ENCODE measurements at places on chromosomes 1 and 21.

DNA sequence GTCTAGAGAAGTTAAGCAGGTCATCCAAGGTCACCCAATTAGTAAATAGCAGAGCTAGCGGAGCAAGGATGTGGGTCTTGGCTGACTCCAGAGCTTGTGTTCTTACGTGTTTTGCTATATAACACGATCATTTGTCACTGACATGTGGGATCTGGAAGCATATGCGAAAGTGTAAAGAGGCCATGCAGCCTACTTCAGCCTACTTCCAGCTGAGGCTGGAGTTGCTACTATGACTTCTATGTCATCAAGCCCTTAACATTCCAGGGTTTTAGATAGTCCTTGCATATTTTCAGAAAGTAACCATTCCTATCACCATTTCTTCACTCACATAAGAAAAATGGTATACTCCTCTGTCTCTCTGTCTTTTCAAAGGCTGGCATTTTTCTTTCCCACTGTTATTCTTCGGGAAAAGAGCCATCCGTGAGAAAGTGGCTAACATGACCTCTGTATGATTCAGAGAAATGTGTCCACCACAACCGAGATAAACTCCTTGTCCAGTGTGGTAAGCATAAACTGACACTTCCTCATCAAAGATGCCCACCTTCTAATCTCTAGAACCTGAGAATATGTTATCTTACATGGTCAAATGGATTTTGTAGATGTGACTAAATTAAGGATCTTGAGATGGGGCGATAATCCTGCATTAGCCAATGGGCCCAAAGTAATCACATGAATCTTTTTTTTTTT lies 24.0 kb upstream of the ABL2 start:
- DNase-seq = no peak

DNA sequence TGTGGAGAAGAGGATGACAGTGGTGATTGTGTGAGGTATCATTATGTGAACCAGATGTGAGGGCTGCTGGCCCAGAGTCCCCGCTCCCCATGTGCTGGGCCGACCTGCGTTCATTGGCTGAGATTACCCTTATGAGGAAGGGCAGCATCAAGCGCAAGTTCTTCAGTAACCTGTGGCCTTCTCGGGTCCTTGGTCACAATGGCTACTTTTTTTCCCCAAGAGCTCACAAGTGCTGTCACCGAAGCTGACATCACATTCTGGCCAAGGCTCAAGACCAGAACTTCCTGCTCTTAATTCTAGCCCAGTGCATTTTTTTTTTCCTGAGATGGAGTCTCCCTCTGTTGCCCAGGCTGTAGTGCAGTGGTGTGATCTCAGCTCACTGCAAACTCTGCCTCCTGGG lies 262.9 kb downstream of the RHOU start:
- no peak for DNase-seq

DNA sequence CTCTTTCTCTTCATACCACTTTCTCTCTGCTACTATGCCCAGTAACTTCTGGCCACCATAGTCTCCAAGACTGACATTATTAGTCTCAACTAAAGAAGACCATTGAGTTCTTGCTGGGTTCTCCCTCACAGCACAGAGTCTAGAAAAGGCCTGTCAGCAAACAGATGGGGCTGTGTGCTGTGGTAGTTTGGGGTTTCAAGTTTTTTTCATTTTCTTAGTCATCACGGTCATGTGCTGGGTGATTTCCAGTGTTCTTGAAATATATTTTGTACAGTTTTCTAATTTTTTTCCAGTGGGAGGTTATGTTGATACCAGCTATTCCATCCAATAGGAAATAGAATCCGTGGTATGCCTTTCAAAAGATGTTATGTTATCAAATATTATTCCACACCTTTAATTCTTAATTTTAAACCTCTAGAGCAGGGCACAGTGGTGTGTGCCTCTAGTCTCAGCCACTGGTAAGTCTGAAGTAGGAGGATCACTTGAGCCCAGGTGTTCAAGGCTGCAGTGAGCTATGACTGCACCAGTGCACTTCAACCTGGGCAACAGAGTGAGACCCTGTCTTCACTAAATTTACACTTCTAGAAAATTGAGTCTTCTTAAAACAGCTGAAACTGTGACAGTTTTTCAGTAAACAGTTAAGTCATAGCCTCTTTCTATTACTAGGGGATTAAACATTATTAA lies 8.3 kb downstream of the CFHR2 start:
- DNase-seq = no peak

GRCh38 chr1:183411091-183411490 lies 7.1 kb downstream of the NMNAT2 start:
- DNase-seq = no peak

- no peak for DNase-seq
Observed at GRCh38 chr1:41468122-41468762, 16.2 kb downstream of the EDN2 start.

DNA sequence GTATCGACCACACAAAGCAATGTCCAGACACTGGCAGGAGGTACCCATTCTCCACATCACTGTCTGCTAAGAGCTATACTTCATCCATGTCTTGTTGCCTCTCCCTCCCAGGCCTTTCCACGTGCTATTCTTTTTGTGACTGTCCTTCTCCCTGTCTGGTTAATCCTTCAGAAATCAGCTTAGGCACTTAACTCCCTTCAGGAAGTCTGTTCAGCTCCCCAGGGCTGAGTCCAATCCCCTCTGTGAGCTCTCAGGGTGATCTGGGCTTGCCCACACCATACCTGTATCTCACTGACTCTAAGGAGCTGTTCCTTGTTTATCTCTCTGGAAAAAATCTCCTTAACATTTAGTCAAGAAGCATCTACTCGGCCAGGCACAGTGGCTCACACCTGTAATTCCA lies 69.4 kb downstream of the NID1 start:
- no peak for DNase-seq

- no peak for DNase-seq
Observed at GRCh38 chr1:103783944-103784377, 34.3 kb downstream of the AMY1C start.

GRCh38 chr1:225449261-225449660 lies 21.4 kb upstream of the LBR start:
- DNase-seq = no peak

DNA sequence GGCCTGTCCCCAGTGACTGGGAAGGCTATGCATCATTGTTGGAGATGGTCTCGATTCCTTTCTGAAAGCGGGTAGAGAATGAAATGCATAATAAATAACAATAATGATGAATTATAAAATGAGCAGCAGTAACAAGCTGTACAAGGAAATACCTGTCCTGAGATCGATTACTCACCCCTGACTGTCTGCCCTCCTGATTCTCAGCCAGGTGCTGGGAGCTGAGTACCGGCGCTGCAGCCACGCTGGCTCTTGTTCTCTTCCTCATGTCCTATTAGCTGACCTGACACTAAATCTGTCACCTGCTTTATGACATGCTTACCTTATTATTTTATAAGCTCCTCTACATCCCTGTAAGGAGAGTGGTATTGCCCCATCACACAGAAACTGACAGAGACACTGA lies 3.4 kb downstream of the AGPAT3 start:
- no peak for DNase-seq

- DNase-seq = no peak
Observed at GRCh38 chr1:150311762-150312161, 9.6 kb upstream of the PRPF3 start.

- DNase-seq = no peak
Observed at GRCh38 chr1:19661721-19662228, 2.9 kb upstream of the HTR6 start.

DNA sequence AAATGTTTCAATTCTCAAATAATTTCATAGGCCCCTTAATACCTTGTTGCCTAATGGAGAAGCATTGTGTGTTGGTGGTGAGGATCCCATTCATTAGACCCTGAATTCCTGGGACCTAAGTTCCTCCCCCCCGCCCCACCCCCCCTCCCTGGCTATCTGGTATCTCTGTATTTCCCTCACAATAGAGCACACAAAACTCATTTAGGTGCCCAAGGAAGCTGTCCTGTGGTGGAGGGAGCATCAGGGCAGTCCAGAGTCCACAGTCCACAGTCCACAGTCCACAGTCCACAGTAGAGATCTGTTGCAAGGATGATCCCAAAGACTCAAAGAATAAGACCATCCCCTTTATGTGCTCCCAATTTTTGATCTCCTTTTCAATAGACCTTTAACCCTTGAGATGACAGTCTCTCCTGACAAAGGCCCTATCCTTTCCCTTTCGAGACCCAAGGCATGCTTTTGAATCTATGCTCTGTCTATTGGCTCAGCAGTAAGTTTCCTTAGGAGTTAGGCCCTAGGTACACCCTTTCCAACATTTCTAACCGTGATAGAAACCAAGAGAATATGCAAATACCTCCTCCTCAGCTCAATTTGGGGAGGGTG lies 123.9 kb downstream of the ZBTB18 start:
- DNase-seq = no peak

DNA sequence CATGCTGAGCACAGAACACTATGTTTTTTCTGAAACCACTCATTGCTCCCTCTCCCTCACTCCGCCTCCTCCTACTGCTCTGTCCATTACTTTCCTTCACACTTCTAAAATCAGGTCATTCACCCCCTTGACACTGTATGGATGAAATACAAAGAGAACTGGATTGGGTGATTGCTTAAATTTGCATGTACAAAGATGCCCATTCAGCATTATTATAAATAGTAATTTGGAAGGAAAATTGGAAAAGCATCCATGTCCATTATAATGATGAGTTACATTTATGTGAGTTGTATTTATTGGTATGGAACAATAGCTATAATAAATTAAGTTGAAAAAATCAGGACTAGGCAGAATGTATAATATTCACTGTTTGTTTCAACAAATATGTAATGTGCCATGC lies 83.7 kb downstream of the PLD5 start:
- no peak for DNase-seq

DNA sequence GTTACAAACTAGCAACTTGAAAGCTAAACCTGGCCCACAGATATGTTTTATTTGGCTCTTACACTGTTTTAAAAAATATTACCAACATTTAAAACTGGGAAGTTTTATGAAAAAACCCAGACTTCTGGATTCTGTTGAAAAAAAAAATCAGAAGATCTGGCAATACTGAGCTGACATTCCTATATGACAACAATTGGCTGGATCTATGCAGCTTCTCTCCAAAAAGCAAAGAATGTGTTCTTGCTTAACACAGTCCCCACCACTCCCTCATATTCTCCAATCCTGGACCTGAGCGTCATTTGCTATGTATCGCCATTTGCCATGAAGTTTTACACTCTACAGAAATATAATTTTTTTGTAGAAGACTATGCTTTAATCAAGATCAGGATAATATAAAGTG lies 859.6 kb downstream of the LTN1 start:
- no peak for DNase-seq

DNA sequence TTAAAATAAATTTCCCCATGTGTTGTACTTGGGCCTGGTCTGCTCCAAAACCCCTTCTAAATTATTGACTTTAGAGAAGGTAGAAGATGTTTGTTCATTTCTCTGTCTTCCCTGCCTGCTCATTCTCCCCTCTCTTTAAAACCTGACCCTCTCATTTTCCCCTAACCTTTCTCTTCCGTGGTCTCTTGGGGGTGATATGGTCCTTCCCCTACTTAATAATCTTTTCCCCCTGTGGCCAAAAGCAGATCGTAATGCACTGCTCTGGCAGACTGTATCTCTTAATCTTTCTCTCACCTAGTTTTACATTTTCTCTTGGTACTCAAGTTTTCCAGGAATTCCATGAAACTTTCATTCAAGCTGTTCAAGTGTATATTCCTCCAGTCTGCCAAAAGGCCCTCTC lies 301.7 kb downstream of the TTLL7 start:
- DNase-seq = no peak

Measured in GM04504 (cell line).